ENCODE measurements at places on chromosomes 12 and 14.

GRCh38 chr14:23090254-23090636 is 4.7 kb downstream of the ACIN1 start:
- peak; percentile 5 for DNase-seq

DNA sequence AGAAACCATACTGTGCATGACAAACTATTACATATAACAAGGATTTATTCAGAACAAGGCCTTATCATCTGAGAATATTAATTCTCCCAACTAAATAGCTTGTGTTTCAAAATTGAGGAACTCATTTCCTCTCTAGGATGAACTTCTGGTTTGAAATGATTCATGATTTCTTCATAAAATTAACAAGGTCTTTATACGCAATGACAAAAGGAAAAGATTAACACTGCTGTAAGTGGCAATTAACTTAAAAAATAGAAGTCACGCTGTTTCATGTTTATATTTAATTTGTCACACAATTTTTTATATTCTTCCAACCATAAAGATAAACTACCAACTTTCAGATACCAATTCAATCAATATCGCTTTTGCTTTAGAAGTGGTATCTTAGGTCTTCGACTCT is 80.8 kb downstream of the GRIP1 start:
- DNase-seq = no peak

GRCh38 chr12:67006610-67007009 is 262.5 kb upstream of the CAND1 start:
- no peak for DNase-seq

DNA sequence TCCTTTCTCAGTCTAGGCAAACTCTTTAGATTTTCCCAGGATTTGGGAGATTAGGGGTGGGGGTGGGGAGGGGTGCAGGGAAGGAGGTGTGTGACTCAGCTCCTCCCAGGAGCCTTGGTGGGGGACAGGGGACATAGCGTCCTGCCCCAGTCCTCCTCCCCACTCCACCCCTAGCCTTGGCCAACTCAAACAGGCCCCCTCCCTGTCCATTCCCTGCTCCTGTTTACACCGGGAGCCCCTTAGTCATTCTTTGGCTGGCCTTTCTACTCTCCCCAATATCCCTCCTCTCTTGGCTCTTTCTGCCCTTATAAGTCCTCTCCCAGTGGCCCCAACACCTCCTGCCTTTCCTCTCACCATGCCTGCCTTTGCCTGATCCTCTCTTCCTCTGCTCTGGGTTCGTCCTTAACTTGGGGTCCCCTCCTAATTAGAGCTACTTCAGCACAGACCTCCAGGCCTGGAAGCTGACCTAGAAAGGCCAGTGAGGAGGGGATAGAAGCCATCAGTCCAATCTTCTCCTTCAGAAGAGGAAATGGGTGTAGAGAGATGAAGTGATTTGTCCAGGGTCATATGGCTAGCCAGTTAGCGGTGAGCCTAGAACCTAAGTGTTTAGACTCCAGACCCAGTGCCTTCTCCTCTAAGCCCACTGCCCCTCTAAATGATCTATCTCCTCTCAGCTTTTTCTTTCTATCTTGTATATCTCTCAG is 2.3 kb upstream of the ITGA5 start:
- no peak for DNase-seq

DNA sequence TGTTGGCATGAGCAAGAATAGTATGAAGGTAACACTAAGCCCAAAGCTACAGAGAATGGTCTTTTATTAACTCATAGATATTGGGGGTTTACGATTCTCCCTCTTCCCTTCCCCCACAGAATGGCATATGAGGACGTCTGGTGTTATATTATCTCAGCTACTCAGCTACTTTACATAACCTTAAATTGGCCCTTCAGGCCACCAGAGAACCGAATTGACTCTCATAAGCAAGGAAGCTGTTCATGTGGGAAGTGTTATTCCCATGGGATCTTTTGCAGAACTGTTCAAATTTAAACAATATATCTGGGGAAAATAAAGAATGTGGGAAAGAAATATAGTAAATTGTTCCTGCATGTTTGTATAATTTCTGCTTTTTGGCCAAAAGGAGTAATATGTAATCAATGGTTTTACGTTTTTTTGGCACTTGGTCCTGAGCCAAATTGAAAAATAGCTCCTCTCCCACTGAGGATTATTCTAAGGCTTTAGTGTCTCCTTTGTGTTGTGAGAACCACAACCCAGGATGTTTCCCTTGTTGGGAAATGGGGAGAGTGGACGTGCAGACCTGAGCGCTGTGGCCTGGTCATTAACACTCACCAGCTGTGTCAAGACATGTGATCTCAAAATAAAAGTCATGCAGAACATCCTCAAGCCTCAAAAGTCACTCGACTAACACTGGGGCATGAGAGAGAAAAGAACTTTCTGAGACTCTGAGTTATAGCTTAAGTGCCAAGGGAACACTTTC is 31.8 kb upstream of the CMAS start:
- DNase-seq = no peak

DNA sequence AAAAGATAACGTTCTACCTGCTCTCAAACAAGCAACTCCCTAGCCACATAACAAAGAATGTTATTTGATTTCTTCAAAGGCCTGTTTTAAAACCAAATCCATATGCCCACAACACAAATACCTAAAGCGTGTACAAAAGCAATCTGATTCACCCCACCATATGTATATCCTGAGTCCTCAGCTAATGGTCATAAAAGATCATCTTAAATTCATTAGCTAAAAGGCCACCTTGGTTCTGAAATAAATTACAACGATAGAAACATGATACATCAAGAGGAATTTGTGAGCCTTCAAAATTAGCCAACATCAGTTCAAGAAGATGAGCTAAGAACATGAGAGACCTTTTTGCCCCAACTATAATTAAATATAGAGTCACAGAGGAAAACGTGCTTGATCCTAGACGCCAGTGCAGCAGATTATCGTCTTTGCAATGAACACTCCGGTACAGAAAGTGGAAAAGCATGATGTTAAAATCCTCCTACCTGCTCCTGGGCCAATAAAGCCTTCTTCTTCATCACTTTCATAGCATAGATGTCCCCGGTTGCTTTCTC is 20.0 kb downstream of the CIT start:
- no peak for DNase-seq

DNA sequence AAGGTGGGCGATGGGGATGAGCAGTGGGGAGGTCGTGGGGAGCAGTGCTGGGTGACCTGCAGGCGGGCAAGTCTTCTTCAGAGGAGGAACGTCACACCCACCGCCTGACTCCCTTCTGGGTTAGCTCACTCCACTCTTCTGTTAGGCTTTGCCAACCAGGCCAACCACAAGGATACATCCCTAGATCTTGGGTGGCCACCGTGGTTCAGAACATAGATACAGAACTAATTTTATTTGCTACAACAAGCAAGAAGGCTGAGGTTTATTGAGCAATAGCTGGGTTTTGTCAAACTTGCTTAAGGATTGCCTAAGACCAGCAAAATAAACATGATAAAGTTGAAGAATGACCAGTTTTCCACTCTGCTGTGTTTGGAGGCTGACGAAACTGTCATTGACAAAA is 109.4 kb downstream of the DACT1 start:
- DNase-seq = no peak

DNA sequence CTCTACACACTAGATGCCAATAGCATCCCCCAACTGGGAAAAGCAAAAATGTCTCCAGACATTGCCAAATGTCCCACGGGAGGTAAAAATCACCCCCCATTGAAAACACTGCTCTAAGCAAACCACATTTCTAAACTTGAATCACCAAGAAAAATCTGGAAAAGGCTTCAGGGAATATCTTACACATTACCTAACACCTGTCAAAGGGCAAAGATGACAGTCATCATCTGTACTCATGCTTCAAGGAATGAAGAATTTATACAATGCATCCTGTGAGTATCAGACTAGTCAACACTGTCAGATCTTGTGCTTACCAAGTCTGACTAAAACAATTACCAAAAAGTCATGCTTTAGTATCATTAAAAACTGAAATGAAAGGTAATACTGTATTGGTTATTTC is 161.6 kb upstream of the SOX5 start:
- no peak for DNase-seq

DNA sequence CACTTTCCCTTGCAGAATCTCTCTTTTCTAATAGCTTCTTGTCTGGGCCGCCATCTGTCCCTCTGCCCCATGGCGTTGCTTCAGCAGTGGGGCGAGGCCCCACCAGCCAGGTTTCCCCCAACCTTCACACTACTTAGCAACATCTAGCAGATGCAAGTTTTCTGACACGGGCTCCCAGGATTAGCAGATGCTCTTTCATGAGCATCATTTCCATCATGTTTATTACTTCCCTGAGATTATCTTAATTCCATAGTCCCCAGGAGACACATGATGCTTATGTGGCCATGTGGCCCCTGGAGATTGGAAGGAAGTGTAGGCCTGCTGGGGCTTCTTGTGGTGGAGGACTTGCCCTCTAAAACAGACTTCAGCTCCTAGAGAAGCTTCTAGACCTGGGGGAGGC is 102.0 kb upstream of the MYL2 start:
- DNase-seq = no peak

All from activated CD8-positive, alpha-beta memory T cell treated with anti-CD3 and anti-CD28 coated beads for 24 hours (primary cell).